ENCODE measurements at places on chromosomes 13 and 19. TPM values are rescaled to one million over a fixed set of nuclear protein-coding genes. Genes with fewer than 3 reads are reported as not detected.

Gene UBL3
- 38.4 TPM for polyA plus RNA-seq

Gene TNFSF13B
- 1.2 TPM for polyA plus RNA-seq

Gene TBXA2R
- 3.8 TPM for polyA plus RNA-seq

Gene OR10H1
- 0.04 TPM for polyA plus RNA-seq

Gene ZNF529
- polyA plus RNA-seq = 17.1 TPM

Gene WDR88
- polyA plus RNA-seq = 1.2 TPM

Gene RHPN2
- polyA plus RNA-seq = 22.3 TPM

Gene COL4A2
- polyA plus RNA-seq = 571 TPM

Gene SIGLEC6
- polyA plus RNA-seq = 0.52 TPM

GRCh38 chr19:29268103-29268502, 55.2 kb upstream of the UQCRFS1 start:
- no peak for DNase-seq

DNA sequence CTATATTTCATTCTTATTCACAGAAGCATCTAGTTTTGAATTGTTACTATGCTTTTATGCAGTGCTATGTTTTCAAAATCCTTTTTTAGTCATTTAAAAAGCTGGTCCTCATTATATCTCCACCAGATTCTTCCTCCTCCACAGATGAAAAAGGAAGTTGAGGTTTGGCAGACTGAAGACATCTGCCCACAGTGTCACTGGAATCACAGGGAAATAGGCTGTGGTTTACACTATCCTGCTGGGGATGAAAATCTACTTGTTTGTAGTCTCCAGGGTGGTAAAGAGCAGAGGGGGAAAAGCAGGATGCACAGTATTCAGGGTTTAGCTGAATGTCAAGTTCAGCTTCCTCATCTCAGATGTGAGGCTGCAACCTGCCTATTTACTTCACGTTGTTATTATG, 351.2 kb downstream of the DNAJC15 start:
- no peak for DNase-seq

DNA sequence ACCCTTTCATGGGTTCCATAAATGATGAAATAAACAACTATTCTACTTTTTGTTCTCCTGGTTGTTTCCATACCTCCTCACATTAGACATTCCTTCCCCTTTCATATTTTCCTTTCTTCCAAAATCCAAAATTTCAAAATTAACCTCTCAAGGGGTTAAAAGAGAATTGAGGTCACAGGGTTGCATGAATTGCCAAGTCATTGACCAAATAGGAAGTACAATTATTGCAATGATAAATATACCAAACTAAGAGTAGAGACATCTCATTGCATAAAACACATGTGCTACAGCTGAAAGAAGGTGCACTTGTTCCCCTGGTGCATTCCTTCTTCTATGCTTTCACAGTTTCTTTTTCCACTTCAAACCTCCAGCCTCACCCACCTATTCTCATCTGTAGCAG, 136.1 kb downstream of the KCTD12 start:
- DNase-seq = no peak

DNA sequence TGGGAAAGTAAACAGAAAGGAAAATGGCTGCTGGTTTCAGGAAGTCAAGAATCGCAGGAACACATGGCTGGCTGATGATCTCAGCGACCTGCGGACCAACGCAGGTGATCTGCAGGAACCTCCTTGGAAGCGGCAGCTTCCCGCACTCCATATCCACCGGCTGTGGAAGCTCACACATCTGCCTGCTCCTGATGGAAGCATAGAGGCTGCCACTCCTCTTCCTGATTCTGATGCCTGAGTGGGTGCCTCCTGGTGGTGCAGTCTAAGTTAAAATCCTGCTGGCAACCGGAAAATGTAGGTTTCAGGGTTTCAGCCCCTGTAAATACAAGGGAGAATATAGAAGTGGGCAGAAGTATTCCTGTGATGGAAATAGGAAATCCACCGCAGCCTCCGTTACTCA, 75.5 kb downstream of the TNFSF13B start:
- DNase-seq = no peak

- no peak for DNase-seq
Observed at GRCh38 chr19:17602872-17603510, 47.5 kb downstream of the COLGALT1 start.

DNA sequence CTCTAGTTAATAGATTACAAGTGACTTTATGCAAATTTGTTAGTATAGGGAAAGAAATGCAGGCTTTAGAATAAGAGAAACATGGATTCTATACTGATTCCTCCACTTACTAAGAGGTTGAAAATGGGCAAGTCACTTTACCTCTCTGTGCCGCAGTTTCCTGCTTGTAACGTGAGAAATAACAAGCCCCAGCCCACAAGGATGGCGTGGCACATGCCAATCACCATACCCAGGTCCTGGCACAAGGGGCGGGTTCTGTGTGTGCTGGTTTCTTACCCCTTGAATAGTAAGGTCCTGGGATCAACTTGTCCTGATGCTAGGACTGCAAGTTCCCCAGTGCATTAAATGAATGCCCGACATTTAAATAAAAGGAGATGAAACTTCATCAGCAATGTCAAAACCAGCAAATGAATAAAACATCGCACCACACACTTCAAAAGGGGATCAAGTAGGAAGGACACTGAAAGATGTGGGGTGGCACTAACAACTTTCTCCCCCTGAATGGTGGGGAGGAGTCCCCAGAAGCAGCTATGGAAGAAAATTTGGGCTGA, 7.9 kb upstream of the SIGLEC9 start:
- DNase-seq = no peak

DNA sequence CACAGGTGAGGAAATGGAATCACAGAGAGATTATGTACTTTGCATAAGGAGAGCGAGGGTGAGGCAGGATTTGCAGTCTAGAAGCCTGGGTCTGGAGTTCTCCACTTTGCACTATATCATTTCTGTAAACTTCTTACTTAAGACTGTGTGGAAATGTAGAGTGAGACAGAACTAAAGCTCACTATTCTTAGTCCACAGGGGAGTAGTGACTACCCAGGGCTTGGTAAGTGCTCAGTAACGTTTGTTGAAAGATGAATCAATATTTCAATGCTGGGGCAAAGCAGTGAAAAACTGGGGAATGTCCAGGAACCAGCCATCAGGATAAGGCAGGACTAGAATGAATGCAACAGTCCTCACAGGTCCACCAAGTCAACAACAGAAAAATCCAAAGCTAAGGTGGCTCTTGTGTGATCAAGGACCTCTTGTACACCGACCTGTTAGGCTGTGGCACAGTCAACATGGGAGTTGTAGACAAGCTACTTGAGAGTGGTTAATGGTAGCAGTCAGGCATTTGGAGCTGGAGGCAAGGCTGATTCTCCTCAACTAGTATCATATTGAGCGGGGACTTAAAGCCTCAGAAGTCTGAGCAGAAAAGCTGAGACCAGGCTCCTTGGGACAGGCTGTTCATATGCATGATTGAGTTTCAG, 929 bp upstream of the TNFSF13B start:
- DNase-seq = no peak

DNA sequence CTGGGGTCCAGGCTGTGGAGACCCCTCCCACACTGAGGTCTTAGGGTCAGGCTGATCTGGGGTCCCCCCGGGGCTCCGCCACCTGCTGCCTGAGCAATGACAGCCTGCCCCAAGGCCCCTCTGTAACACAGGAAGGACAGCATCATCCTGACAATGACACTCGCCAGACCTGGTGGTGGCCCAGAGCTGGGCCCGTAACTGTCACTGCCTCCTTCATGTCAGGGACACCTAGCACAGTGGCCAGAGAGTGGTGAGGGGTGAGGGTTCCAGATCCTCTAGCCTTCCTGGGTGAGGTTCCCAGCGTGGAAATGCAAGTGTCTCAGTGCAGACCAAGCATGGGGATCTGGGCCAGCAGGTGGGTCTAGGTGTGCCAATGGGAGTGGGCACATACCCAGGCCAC, 27.8 kb downstream of the OPA3 start:
- no peak for DNase-seq

GRCh38 chr13:39186205-39186875, 148.1 kb downstream of the NHLRC3 start:
- DNase-seq = no peak

GRCh38 chr13:95564091-95564490, 11.6 kb downstream of the CLDN10 start:
- no peak for DNase-seq

DNA sequence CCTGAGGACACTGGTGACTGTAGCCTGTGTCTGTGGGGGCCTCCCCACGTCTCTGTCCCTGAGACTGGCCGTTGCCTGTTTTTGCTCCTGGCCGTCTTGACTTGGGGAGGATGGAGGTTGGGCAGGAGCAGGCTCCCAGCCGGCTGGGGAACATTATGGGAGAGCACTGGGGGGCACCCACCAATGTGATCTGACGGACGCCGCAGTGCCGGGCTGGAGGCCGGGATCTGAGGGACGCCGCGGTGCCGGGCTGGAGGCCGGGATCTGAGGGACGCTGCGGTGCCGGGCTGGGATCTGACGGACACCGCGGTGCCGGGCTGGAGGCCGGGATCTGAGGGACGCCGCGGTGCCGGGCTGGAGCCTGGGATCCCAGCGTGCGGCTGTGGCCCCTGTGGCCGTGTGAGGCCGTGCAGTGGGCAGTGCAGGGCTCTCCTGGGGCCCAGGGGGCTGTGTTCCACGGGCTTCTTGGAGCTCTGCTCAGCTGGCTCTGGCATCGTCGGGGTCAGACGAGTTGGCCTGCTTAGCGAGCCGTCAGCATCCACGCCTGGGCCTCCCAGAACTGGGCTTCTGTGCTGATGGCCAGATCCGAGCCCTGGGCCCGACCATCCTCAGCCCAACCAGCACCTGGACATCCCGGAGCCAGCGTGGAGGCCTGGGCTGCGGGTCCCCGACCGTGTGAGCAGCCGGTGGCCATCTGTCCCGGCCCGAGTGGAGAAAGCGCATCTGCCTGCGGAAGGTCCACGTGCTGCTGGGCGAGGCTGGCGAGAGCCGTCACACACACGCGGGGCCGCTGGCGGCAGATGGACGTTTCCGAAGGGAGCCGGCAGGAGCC, 45.8 kb downstream of the GAS6 start:
- DNase-seq = no peak

DNA sequence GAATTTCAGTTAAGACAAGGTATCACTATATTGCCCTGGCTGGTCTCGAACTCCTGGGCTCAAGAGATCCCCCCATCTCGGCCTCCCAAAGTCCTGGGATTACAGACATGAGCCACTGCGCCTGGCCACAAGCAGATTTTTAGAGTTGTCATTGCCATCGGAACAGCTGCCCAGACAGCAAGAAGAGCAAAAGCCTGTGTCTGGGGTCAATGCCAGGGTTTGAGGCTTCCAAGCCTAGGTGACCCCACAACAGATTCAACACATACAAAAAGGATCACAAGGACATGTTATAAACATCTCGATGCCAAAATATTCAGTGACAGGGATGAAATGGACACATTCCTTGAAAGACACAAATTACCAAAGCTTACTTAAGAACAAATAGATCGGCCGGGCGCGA, 40.1 kb upstream of the KLF2 start:
- no peak for DNase-seq

- no peak for DNase-seq
Observed at GRCh38 chr13:44244288-44244687, 129.3 kb upstream of the SERP2 start.

- DNase-seq = no peak
Observed at GRCh38 chr13:113735194-113735593, 23.8 kb upstream of the TMEM255B start.

- no peak for DNase-seq
Observed at GRCh38 chr19:14033946-14034345, 2.4 kb downstream of the IL27RA start.

GRCh38 chr13:20064128-20064527, 96.7 kb downstream of the GJA3 start:
- DNase-seq = no peak

DNA sequence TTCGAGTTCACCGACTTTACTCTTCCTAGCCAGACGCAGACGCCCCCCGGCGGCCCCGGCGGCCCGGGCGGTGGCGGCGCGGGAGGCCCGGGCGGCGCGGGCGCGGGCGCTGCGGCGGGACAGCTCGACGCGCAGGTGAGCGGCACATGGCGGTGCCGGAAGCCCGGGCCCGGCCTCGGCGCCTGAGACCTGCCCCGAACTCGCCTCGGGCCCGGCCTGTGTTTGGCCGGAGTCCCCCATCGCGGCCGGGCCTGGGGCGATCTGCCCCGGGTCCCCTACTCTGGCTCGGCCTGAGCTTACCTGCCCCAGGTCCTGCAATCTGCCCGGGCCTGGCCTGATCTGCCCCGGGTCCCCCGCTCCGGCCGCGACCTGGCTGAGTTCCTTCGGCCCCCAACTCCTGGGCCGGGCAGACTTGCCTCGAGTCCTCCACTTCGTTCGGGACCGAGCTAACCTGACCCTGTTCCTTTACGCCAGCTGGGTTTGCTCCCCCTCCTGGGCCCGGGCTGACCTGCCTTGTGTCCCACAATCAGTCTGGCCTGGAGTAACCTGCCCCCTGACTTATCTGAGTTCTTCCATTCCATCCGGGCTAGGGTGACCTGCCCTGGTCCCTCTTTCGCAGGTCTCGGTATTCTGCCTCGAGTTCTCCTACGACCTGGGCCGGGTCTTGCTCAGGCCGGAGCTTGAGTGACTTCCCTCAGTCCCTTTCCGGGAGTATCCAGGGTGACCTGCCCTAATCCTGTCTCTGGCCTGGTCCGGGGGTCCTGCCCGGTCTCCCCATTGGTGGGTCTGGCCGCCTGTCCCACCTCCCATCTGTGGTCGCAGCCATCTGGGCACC, 764 bp downstream of the UPF1 start:
- DNase-seq = no peak

- DNase-seq = no peak
Observed at GRCh38 chr13:109131698-109132257, 502.4 kb downstream of the MYO16 start.

DNA sequence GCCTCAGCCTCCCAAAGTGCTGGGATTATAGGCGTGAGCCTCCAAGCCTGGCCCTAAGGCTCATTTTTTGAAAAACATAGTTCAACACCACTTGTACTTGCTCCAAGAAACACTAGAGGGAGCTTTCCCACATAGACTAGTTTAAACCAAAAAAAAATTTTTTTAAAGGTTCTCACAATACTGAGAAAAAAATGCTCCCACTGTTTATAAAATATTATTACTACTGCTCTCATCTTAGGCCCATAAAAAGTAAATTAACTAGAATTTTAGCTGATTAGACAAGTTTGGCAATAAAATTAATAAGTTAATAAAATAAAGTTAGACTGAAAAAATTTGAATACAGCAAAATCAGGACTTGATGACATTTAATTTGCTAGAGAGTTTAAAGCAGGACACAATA, 109.5 kb downstream of the TBC1D4 start:
- DNase-seq = no peak

- DNase-seq = no peak
Observed at GRCh38 chr13:23344931-23345595, 88.4 kb downstream of the SACS start.

GRCh38 chr13:79051472-79051871, 354.6 kb downstream of the RBM26 start:
- DNase-seq = no peak

DNA sequence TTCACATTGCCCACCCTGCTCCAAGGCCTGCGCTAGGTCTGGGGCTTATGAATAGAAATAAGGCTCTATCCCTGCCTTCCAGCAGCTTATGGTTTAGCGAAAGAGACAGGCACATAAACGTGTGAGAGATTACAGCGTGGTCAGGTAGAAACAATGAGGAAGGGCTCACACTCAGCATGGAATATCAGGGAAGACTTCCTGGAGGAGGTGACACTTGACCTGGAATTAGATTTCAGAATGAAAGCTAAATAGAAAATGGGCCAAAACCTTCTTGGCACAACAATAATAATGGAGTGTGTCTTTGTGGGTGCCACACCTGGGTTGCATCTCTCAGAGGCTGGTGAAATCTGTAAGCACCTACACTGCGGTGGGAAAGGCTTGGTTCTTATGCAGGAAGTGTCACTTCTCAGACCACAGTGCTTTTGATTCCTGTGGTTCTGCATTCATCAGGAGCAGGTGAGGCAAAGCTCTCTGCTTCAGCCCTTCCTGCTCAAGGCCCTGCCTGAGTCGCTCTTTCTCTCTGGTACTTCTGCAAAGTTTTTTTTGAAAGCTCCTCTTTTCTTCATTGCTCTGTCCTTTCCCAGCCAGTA, 430.3 kb downstream of the ZNF536 start:
- no peak for DNase-seq
